Karpas-422 (cell line): ENCODE measurements at places on chromosomes 4 and X.

- peaks cover 56% of the 10 kb centered on the region for H3K4me1 ChIP-seq
- peak overlapping the region; percentile 72 for H3K4me3 ChIP-seq
- peak; percentile 64 for DNase-seq
- no peaks in the 10 kb centered on the region for H3K36me3 ChIP-seq
- H3K27me3 ChIP-seq: no peaks in the 10 kb centered on the region
Measured at GRCh38 chrX:19886883-19887531, 393 bp downstream of the SH3KBP1 start.

GRCh38 chrX:87755493-87755892, 237.9 kb downstream of the KLHL4 start:
- no peak overlapping the region for H3K27ac ChIP-seq
- H3K4me1 ChIP-seq: no peaks in the 10 kb centered on the region
- no peak overlapping the region for H3K4me3 ChIP-seq
- no peak for DNase-seq
- no peaks in the 10 kb centered on the region for H3K27me3 ChIP-seq

DNA sequence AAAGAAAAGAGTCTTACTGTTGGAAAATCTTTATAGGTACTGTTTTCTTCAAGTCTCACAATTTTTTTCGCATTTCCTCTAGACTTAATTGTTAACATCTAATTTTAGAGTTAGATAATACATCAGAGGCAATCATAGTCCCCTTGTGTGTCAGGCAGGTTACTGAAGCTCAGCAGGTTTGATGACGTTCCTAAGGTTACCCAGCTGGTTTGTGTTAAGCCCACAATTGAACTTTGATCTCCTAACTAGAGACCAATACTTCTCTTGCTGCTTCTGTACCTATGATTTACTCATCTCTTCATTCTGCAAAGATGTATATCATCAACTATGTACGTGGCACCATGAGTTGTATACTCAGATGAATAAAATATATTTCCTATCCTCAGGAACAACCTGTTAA, 131.6 kb upstream of the STIM2 start:
- no peak overlapping the region for H3K27ac ChIP-seq
- H3K27me3 ChIP-seq: no peaks in the 10 kb centered on the region
- H3K4me3 ChIP-seq: no peak overlapping the region
- peaks cover 9% of the 10 kb centered on the region for H3K4me1 ChIP-seq

DNA sequence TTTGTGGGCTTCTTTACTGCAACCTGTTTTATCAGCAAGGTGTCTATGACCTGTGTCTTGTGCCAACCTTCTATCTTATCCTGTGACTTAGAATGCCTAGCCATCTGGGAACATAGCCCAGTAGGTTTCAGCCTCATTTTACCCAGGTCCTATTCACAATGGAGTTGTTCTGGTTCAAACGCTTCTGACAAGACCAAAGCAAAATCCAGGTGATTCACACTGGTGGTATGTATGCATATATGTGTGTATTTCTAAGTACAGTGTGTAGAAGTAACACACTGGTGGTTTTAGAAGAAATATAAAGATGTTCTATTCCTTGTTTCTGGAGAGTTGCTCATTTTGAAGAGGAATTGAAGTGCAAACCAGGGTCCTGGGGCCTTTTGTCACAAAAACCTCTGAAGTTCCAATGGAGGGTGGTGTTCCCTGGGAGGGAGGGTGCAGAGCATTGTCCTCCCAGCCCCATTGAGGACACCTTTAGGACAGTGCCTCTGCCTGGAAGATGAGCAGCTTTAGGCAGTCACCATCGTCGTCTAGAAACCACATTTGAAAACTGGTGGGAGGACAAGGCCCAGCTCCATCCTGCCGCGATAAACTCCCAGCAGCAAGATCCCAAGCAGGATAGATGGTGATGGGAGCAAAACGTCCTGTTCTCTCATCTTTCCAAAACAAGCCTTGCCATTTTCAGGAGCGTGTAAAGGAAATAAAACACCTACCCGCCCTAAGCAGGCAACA, 191.4 kb downstream of the TSPAN5 start:
- no peak for DNase-seq
- peaks cover 4% of the 10 kb centered on the region for H3K4me1 ChIP-seq
- H3K36me3 ChIP-seq: no peaks in the 10 kb centered on the region
- H3K4me3 ChIP-seq: no peak overlapping the region
- no peaks in the 10 kb centered on the region for H3K27me3 ChIP-seq

- no peaks in the 10 kb centered on the region for H3K36me3 ChIP-seq
- no peak overlapping the region for H3K4me3 ChIP-seq
- DNase-seq: no peak
Measured at GRCh38 chrX:111131572-111131971, 35.6 kb downstream of the PAK3 start.

DNA sequence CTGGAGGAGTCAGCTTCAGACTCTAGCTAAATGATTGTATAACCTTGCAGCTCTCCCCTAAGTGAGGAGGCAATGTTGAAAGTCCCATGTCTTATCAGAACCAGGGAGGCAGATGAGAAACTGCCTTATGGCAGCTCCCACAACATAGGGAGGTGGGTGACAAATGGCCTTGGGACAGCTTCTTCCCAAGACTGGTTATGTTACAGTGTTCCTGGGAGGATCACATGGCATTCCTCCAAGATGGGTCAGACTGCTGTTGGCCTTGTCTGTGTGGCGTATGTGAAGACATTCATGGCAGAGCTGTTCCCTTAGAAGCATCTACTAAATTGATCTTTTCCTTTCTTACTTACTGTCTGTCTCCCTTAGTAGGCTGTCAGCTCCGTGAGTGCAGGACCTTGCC, 42.0 kb downstream of the HPRT1 start:
- H3K36me3 ChIP-seq: no peaks in the 10 kb centered on the region; the same call in 1 of the 2 replicates
- no peaks in the 10 kb centered on the region for H3K4me1 ChIP-seq
- no peak overlapping the region for H3K27ac ChIP-seq
- no peak for DNase-seq
- H3K27me3 ChIP-seq: no peaks in the 10 kb centered on the region

- no peaks in the 10 kb centered on the region for H3K27me3 ChIP-seq
- no peak overlapping the region for H3K27ac ChIP-seq
- no peaks in the 10 kb centered on the region for H3K36me3 ChIP-seq
- H3K4me3 ChIP-seq: no peak overlapping the region
Measured at GRCh38 chrX:96435378-96436035, 249.1 kb upstream of the DIAPH2 start.
